ENCODE measurements at places on chromosomes 7 and 10.

DNA sequence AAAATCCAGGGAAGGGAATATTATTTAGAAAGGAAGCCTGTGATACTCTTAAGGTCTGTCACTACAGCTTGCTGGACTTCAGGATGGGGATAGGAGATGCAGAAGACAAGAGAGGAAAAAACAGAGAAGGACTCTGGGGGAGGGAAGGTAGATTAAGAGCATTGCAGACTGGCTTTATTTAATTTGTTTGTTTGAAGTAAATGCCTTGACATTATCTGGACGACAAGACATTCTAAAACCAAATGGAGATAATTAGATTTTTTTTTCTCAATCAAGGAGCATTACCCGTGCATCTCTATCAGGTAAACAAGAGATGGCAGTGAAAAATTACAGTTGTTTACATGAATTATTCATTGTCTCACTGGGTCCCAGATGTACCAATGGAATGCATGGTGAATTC, 24.3 kb downstream of the ACTA2 start:
- no peak for DNase-seq

DNA sequence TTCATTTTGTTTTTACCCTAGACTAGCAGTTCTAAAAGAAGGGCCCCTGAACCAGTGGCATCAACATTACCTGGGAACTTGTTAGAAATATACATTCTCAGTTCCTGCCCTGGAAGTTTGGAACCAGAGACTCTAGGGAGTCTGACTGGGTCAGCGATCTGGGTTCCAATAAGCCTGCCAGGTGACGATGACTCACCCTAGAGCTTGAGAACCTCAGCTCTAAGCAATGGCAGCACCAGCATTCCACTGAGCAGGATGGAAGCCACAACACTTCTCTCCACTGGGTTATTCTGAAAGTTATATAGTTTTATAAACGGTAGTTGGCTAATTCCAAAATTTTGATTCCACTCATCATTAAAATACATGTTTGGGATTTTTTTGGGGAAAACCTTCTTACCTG, 97.0 kb upstream of the AMPH start:
- DNase-seq, result no peak

DNA sequence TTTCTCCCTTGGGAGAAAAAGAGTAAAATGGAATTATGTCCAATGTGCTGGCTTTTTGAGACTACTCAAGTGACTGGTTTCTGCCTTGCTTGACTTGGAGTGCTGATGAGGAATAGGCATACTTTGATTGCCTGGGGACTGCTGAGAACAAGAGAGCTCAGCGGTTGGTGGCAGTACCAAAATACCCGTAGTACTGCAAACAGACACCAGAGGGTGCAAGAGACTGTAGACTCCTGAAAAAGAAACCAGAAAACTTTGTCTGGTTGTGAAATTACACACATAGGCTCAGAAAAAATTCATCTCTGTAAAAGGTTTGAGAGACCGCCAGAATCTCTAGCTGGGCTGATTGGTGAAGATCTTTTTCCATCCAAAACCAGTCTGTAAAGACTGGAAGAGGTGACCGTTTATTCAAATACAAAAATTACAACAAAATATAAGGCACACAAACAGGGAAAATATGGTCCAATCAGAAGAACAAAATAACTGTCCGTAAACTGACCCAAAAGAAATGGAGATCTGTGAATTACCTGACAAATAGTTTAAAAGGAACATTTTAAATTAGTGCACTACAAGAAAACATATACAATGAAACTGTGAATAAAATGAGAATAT, 18.5 kb downstream of the BICC1 start:
- DNase-seq, result peak; percentile 22

DNA sequence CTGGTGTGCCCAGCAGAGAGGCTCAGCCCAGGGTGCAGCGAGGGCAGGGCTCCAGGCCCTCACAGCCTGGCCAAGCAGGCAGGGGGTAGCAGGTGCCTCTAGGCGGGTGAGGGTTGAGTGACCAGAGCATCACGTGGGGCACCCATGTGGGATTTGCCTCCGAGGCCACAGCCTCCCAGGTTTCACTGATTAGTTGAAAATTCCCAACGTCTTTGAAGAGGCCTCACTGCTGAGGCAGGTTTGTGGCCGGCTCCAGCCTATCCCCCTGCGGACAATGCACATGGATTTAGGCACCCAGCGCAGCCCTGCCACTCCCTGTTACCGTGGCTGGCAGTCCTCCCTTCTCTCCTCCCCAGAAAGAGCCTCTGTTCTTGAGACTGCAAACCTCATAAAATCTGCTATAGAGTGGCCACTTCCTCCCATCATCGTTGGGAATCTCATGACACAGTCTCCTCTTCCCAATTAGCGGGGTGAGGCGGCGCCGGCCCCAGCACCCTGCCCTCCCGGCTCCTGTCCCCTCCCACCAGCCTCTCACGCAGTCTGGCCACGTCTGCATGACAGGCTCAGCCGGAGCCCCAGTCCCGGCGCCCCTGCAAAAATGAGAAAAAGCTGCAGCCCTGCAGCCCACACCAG, 10.8 kb downstream of the MYL10 start:
- DNase-seq, result no peak

- DNase-seq, result no peak
These were observed 119.9 kb downstream of the MBL2 start for GRCh38 chr10:52652431-52653262.

DNA sequence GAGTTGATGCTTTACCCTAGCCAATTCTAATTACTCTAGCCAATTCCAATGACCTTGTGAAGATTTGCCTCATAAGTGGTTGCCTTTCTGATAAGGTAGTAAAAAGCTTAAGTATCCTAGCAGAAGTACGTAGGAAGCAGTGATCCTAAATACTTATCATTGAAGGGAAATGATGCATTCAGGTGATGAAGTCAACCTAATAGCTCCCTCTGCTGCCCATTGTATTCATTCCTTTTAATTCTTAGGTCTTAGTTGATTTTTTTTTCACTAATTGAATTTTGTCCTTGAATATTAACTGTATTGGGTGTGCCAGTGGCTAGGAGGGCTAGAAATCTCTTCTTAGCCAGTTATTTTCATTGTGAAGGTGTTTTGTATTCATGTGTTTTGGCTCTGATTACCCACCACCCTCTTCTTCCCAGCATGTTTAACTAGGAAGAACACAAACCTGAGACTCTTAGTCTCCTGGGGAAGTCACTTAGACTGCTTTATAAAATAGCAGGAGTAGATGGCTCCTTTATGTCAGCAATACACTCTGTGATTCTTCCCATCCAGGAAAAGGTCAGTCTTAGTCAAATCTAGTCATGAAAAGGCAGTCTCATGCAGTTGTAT, 46.3 kb downstream of the PLEKHA8 start:
- no peak for DNase-seq

DNA sequence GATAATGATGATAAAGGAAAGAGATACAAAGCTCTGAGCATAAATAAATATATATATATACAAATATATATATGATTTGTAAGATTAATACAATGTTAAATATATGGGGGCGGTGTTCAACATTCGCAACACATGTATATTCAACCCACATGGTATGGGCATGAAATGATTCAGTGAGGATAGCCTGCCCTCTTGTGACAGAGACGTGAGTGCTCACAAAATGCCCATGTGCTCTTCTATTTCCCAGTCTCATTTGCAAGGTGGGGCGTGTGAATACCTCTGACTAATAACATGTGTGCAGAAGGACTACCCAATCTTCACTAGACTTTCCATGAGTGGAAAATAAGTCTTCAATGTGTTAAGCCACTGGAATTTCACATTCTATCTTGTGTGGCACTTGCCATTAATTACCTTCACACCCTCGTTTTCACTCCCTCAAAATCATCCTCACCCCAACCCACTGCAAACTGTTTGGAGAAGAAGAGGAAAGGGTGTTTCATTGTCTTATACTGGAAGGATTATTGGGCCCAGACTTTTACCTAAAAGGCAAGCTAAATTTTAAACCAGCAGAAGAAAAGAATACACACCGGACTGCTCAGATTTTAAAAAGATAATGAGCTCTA, 26.9 kb downstream of the ASAH2 start:
- DNase-seq, result no peak

GRCh38 chr7:108402865-108403264, 53.4 kb downstream of the NRCAM start:
- no peak for DNase-seq

- no peak for DNase-seq
These were observed 444.3 kb downstream of the AUTS2 start for GRCh38 chr7:70042533-70042932.

GRCh38 chr7:156897673-156898072, 4.7 kb upstream of the LMBR1 start:
- no peak for DNase-seq

DNA sequence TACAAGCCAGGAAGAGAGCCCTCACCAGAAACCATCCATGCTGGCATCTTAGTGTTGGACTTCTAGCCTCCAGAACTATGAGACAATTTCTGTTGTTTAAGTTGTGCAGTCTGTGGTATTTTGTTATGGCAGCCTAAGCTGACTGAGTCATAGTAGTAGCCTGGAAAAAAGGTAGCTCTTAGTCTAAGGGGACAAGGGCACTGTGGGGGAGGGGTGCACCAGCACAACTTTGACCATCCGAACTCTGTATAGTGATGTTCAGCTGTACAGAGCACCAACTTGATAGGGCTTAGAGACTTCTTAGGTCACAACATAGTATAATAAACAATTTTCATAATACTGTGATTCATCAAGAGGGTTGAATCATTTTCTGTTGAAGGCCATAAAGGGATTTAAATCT, 14.3 kb downstream of the EIF4EBP2 start:
- DNase-seq, result no peak

- DNase-seq, result no peak
These were observed 288.1 kb downstream of the PARD3 start for GRCh38 chr10:34526758-34527730.

DNA sequence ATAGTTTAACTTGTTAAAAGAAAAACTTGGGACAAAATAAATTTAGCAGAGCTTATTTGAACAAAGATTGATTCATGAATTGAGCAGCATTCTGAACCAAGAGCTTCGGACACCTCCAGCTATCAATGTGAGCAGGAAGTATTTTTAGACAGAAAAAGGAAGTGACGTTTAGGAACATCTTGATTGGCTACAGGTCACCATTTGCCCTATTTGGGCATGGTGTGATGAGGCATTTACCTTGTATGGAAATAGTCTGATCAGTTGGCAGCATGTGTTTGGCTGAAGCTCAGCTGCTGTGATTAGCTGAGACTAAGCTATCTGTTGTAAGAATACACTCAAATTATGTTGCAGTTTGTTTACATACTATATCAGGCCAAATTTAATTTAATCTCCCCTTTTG, 185.1 kb downstream of the ATRNL1 start:
- no peak for DNase-seq

DNA sequence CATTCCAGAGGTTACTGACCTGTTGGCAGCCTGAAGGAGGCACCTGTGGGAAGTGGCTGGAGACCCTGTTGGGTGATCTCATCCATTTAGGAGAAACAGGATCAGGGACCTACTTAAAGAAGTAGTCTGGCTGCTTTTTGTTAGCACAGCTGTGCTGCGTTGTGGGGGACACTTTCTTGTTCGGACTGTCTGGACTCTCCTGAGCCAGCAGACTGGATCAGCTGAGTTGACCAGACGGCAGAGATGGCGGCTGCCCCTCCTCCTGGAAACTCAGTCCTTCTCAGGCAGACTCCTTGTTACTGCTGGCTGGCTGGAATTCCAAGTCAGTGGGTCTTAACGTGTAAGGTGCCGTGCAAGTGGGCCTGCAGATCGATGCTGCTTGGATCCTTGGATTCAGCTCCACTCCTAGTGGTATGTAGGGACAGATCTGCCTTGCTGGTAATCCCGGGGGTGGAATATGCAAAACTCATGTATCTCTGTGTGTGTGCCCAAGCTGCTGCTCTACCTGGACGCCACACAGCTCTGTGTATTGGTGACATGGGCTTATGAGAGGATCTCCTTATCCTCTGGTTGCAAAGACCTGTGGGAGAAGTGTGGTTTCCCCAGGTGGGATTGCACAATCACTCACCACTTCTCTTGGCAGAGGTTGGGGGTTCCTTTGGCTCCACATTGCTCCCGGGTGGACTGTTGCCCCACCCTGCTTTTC, 87.3 kb downstream of the CCSER2 start:
- no peak for DNase-seq

DNA sequence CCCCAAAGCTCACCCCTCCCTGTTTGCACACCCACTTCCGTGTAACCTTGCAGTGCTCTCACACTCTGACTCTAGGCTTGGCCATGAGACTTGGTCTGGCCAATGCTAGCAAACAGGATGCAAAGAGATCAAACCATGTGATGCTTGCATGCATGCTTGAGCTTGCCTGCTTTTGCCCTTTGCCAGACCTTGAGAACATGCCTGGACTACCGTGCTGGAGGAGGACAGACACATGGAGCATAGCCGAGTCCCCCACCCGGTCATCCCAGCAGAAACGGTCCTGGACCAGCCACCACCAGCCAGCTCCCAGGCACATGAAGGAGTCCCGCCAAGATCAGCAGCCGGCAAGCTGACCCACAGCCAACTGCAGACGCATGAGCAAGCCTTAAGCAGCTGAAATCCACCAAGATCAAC, 23.4 kb downstream of the PYROXD2 start:
- no peak for DNase-seq

DNA sequence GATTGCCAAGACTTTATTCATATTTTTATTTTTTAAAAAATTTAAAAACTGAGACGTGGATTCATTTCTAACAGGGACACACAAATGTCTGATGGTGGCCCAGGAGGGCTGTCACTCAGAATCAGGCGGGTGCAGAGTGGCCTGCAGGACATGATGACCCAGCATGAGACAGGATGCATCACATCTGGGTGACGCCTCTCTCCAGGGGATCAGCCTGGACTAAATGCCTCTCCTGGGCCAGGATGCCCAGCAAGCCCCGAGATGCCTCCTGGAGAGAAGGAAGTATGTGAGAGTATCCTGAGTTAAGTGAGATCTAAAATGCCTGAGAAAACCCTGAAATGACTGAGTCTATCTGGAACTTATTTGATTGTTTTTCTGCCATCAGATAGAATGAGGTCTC, 16.9 kb upstream of the MTURN start:
- DNase-seq, result no peak

- DNase-seq, result no peak
These were observed 320.5 kb downstream of the PTPRN2 start for GRCh38 chr7:158266817-158267741.

GRCh38 chr10:27833792-27834191, 88.2 kb upstream of the MKX start:
- DNase-seq, result no peak

DNA sequence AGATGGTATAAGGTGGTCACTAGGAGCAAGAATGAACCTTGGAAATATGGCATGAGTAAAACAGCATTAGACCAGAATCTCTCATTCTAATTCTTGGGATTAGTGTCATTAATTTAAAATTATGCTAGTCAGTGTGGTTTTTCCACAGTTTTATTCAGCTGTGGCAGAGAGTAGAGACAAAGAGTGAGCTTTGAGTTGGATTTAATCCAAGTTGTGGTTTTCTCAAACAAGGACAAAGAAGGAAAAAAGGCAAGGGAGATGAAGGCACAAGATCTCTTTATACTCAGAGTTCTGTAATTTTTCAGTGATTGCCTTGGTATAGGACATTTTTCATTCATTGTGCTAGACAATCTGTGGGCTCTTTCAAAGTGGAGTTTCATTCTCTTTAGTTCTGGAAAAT, 28.2 kb upstream of the AKAP9 start:
- DNase-seq, result no peak

GRCh38 chr7:36966039-36966438, 241.7 kb upstream of the AOAH start:
- DNase-seq, result no peak

- DNase-seq, result no peak
These were observed 43.2 kb upstream of the GSAP start for GRCh38 chr7:77459311-77459726.

GRCh38 chr7:43311694-43312093, 199.2 kb downstream of the HECW1 start:
- no peak for DNase-seq

GRCh38 chr7:516606-517456, 2.8 kb downstream of the PDGFA start:
- no peak for DNase-seq
